ENCODE measurements at places on chromosomes 6 and 20. TPM values are rescaled to one million over a fixed set of nuclear protein-coding genes. Genes with fewer than 3 reads are reported as not detected.

Gene BMP7
- not detected for total RNA-seq

Gene KCNQ2
- not detected for total RNA-seq

Gene RBPJL
- total RNA-seq, result not detected

Gene TMEM200A
- 0.40 TPM for total RNA-seq

Gene LY6G6F
- total RNA-seq, result not detected

Gene MEI4
- not detected for total RNA-seq

Gene TMEM151B
- not detected for total RNA-seq

Gene DNMT3B
- total RNA-seq, result 7.3 TPM

Gene SPTLC3
- total RNA-seq, result 16.3 TPM

Gene TRAPPC3L
- not detected for total RNA-seq

Gene SLC17A9
- total RNA-seq, result not detected

Gene CLVS2
- not detected for total RNA-seq

Gene ZSCAN31
- 10.7 TPM for total RNA-seq

- DNase-seq, result no peak
Measured at GRCh38 chr6:153963352-153963751, 75.7 kb upstream of the OPRM1 start.

DNA sequence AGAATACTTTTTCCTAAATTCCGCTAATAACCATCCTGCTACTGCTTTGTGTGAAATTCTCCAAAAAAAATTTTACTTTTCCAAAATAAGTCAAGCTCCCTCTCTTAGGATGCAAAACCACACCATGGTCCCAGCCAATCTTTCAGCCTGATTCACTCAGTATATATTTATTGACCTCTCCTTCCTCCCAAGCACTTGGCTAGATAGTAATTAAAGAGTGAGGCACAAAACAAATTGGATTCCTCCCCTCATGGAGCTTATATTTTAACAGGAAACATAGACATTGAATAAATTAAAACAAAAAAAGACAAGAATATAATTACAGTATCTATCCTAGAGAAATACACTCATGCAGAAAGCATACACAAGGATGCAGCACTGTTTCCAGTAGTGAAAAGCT is 9.0 kb upstream of the ZNF217 start:
- no peak for DNase-seq

- DNase-seq, result no peak
Measured at GRCh38 chr6:20711518-20711917, 177.3 kb downstream of the CDKAL1 start.

- DNase-seq, result no peak
Measured at GRCh38 chr6:159572439-159573110, 120.5 kb downstream of the SOD2 start.

- no peak for DNase-seq
Measured at GRCh38 chr20:51804754-51805153, 2.4 kb upstream of the SALL4 start.

GRCh38 chr6:1494671-1495070 is 105.3 kb downstream of the FOXF2 start:
- DNase-seq, result no peak

GRCh38 chr6:146785001-146785585 is 186.3 kb downstream of the ADGB start:
- peak; percentile 66 for DNase-seq

DNA sequence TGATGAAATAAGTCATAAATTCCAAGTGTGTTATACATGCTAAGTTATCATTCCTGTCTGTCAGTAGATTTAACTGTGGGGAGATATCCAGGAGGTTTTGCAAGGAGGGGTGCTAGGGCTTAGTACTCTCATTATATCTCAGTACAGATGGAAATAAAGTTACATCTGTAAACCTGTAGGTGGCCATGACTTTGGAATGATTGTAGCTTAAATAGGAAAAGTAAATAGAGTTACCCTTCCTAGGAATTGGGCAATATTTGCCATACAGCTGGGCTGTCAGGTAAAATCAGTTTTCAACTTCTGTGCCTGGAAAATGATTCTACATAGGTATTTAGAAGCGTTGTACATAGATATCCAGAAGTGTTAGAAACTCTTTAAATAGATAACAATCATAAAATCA is 19.8 kb upstream of the TGM3 start:
- DNase-seq, result peak; percentile 33

- DNase-seq, result peak; percentile 63
Measured at GRCh38 chr6:126955621-126956020, 162.8 kb upstream of the RSPO3 start.

- peak; percentile 21 for DNase-seq
Measured at GRCh38 chr6:118963003-118963402, 28.0 kb upstream of the MCM9 start.

GRCh38 chr20:35339636-35340035 is 47.4 kb upstream of the FAM83C start:
- no peak for DNase-seq

DNA sequence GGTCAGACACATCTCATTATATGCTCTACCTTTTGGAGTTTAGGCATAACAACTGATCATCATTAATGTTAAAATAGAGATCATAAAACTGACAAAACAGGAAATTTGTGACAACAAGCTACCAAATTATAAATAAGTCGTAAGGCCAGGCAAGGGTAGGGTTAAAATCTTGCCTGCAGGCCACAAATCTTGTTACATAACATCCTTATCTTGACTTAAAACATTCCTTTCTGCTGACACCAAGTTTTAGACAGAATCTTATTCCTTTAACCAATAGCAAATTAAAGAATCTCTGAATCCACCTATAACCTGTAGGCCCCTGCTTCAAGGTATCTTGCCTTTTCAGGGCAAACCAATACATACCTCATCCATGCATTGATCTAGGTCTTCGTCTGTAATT is 32.5 kb upstream of the NKAIN2 start:
- DNase-seq, result no peak

GRCh38 chr6:7656355-7656754 is 66.4 kb downstream of the SNRNP48 start:
- no peak for DNase-seq

GRCh38 chr6:84422380-84422968 is 195.0 kb upstream of the CEP162 start:
- DNase-seq, result peak; percentile 18

- peak; percentile 79 for DNase-seq
Measured at GRCh38 chr20:33994222-33994913, 657 bp downstream of the RALY start.

GRCh38 chr6:70414813-70415212 is 1.5 kb downstream of the FAM135A start:
- DNase-seq, result no peak

DNA sequence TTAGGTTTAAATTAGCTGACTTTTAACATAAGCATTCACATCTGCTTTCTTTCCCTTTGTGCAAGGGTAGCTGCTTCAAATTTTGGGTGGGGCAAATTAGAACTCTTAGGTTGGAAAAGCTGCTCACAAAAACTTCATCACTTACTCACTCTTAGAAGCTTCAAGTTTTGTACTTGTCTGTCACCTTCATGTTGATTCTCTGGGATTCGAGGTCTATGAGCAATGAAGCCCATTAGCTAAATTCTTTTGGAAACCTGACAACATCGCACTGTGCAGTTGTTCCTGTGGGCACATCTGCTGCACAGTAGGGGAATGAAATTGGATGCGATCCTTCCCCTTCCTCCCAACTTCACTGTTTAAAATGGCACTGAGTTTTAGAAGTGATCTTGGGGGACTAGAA is 156.1 kb downstream of the UBE3D start:
- DNase-seq, result no peak

DNA sequence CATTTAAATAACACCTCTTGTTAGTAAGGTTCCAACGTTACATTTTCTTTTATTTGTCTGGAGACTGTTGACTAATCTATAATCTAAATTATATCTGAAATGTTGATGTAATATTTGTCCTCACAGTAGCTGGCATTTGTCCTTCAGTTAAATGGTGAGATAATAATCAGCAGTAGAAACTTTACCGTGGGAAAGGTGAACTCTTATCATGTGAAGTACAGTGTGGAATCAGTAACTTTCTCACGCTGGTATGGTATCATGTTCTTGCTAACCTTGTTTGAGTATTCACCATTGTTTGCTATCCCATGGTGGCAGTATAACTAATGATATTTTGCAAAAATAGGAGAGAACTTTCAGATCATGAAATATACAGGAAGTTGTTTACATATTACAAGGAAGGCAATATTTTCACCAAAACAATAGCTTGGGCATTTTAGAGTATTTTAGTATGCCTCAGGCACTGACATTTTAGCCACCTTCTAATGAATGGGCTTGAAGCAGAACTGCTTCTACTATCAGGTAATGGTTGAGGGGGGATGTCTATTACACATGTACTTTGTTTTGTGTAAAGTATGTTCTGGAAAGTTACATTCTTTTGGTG is 4.8 kb downstream of the GMNN start:
- peak; percentile 31 for DNase-seq

DNA sequence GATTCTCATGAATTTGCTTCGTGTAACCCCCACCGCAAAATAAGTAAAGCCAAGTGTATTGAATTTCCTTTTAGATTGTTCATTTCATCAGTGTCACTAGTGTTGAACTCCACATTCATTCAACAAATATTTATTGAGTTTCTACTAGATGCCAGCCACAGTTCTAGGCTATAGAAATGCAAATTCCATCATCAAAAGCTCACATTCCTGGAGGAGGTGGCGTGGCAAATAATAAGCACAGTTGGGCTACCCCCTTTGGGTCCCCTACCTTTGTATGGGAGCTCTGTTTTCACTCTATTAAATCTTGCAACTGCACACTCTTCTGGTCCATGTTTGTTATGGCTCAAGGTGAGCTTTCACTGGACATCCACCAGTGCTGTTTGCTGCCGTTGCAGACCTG is 12.7 kb upstream of the ME1 start:
- no peak for DNase-seq

- DNase-seq, result no peak
Measured at GRCh38 chr20:46994341-46994740, 99.7 kb downstream of the EYA2 start.

DNA sequence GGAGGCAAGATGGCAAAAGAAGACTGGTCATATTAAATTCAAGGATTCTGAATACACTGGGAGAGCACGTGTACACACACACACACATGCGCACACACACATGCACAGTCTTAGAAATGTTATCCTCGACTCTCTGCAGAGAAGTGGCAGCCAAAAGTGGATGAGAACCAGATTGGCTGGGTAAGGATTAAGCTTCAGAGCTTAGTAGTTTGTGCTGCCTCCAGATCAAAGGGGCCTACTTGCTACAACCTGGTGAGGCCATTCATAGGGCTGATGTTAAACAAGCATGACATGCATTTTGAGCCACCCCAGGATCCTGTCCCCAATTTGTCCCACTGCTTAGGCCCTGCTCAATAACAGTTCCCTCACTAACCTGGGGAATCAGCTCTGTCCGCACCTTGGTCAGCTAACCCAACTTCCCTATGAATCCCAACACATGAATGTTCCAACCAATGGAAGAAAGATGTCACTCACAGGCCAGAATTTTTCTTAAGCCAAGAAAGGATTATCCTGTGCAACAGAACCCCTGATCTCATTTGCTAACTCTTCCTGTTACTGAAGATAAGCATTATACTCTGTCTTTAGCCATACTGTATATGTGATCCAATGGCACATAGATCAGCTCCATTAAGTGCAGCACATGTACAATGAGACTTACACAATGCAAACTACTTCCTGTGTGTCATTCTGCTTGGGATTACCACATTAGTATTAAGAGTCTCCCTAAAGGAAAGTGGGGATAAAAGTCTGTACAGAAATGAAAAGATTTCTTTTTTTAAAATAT is 31.0 kb downstream of the TOMM6 start:
- DNase-seq, result no peak

GRCh38 chr6:110946498-110946897 is 12.0 kb upstream of the GTF3C6 start:
- DNase-seq, result no peak

GRCh38 chr6:158837684-158838625 is 18.8 kb upstream of the EZR start:
- DNase-seq, result no peak

DNA sequence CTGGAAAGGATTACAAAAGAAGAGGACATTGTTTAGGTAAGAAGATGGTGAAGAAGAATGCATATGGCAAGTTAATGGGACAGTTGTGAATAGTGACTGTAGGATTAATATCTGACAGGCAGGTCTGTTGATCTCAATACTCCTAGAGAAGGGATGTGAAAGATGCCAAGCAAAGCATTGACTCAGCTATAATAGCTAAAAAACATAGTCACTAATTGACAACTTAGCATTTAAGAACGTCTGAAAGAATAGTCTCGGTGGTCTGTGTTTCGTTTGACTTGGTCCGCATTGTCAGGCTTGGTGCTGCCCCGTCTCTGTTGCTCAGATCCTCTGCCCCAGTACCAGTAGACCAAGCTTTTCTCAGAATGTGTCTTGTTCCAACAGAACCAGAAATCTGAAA is 65.9 kb downstream of the HIVEP1 start:
- no peak for DNase-seq

GRCh38 chr6:25010176-25010575 is 74.4 kb upstream of the RIPOR2 start:
- no peak for DNase-seq

DNA sequence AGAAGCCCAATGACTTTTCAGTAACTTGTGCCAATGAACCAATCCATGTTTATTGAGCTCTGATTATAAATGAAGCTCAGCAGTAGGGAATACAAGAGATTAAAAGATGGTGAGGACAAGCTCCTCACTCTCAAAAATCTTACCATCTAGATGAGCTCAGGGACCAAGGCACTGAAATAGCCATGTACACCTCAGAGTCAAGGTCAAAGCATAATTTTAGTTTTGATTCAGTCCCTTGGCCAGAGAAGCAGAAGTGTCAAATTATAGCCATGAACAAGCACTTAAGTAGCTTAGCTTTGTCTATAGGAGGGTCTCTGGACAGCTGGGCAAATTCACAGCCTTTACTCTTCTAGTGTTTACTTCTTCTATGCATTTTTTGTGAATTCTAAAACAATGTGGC is 131.0 kb upstream of the DTNBP1 start:
- no peak for DNase-seq

Data from PC-3 (cell line).